Stimulated activated CD4-positive, alpha-beta T cell treated with anti-CD3 and anti-CD28 coated beads, Interleukin-1b, Interleukin-23, amount 100 ng/mL, for 48 hours (primary cell): ENCODE measurements at places on chromosomes 1 and 21.

- DNase-seq, result no peak
Observed at GRCh38 chr1:79726321-79726720, 719.8 kb upstream of the ADGRL4 start.

DNA sequence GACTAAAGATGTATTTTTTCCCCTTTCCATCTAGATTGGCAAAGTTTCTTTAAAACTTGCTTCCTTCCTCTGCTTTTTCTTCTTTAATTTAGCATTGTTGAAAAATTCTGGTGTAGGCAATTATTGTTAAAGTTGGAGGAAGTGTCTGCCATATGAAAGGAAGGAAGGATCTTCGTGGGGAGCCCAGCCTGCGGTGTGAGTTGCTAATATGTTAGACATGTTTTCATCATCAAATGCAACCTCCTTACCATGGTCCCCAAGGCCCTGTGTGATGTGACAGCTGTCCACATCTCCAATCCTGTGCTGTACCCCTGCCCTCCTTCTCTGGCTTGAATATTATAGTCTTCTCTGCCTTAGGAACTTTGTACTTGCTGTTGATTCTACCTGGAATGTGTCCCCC is 81.0 kb upstream of the ZBTB18 start:
- DNase-seq, result no peak

GRCh38 chr1:7608628-7609305 is 162.3 kb upstream of the VAMP3 start:
- no peak for DNase-seq

- no peak for DNase-seq
Observed at GRCh38 chr21:17114045-17114444, 398.8 kb upstream of the CXADR start.

DNA sequence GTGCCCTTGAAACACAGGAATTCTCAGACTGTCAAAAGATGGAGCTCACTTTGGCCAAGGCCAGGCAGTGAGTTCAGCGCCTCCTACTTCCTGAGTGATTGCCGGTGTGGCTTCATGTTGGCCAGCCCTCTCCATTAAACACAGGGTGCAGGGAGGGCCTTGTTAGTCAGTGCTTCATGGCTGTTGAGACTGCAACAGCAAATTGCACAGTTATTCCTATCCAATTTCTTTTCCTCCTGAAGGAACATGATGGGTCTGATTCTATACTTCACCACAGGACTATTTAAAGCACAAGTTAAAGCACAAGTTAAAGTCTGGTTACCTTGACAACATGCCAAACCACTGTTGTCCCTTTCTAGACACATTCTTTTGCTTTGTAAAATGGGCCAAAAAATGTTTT is 156.6 kb downstream of the SIPA1L2 start:
- no peak for DNase-seq

DNA sequence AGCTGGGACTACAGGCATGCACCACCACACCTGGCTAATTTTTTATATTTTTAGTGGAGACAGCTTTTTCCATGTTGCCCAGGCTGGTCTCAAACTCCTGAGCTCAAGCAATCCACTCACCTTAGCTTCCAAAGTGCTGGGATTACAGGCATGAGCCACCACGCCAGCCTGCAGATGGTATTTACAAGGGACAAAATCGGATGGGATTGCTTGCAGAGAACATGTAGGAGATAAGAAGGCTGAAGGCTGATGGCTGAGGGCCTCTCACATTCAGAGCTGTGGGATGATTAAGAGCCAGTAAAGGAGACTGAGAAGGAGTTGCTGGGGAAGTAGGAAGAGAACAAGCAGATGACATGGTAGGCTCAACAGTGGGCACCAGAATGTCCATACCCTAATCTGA is 24.0 kb upstream of the QSOX1 start:
- no peak for DNase-seq

DNA sequence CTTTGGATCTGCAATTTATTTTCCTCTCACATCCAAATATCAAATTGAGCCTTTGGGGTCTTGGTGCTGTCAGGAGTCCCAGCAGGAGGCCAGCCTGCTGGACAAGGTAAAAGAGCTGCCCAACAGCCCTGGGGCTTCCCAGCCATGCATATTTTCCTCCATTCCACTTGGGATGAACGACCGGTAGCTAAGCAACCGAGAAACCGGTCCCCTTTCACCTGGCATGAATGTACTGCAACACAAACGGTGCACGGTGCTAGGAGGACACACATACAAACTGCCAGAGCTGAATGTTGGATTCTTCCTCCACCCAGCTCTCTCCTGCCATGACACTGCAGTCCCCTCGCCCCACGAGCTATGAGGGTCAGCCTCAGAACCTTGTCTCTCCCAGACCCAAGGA is 42.7 kb downstream of the BCAR3 start:
- no peak for DNase-seq

- no peak for DNase-seq
Observed at GRCh38 chr1:228226141-228226874, 18.5 kb downstream of the OBSCN start.

DNA sequence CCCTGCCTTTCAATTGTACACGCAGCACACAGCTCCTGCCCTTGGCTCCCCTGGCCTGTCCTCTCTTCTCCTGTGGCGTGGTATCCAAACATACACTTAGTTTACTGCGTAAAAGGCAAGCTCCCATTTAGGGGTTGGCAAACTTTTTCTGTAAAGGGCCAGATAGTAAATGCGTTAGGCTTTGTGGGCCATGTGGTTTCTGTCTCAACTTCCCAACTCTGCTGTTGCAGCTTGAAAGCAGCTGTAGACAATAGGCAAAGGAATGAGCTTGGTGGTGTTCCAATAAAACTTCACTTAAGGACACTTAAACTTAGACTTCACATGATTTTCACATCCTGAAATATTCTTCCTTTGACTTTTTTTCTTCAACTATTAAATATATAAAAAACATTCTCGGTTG is 63.3 kb downstream of the RHOU start:
- DNase-seq, result no peak

DNA sequence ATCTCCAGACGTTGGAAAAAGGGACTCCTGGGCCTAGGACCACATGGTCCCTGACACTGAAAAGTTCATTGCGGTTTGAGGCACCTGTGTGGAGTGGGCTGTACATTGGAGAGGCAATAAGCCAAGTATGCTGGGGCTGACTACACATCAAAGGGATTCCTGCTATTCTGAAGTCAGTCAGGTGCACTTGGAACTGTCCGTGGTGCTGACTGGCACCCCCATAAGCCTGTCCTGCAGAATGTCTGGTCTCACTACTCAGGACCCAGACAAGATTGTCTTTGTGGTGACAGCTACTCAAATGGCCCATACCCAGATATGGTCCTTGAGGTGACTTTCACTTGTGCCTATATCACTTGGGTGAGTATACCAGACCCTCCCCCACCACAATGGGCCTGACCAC is 150.6 kb downstream of the RWDD3 start:
- DNase-seq, result peak; percentile 3

GRCh38 chr1:54276617-54277450 is 76.9 kb downstream of the MRPL37 start:
- no peak for DNase-seq

- DNase-seq, result no peak
Observed at GRCh38 chr1:244065960-244066388, 14.9 kb downstream of the ZBTB18 start.

GRCh38 chr21:41419921-41420862 is 5.8 kb upstream of the MX1 start:
- DNase-seq, result peak; percentile 34

GRCh38 chr1:235892202-235892601 is 25.5 kb upstream of the LYST start:
- DNase-seq, result no peak

- DNase-seq, result no peak
Observed at GRCh38 chr21:22763442-22763841, 1765.2 kb downstream of the NCAM2 start.

DNA sequence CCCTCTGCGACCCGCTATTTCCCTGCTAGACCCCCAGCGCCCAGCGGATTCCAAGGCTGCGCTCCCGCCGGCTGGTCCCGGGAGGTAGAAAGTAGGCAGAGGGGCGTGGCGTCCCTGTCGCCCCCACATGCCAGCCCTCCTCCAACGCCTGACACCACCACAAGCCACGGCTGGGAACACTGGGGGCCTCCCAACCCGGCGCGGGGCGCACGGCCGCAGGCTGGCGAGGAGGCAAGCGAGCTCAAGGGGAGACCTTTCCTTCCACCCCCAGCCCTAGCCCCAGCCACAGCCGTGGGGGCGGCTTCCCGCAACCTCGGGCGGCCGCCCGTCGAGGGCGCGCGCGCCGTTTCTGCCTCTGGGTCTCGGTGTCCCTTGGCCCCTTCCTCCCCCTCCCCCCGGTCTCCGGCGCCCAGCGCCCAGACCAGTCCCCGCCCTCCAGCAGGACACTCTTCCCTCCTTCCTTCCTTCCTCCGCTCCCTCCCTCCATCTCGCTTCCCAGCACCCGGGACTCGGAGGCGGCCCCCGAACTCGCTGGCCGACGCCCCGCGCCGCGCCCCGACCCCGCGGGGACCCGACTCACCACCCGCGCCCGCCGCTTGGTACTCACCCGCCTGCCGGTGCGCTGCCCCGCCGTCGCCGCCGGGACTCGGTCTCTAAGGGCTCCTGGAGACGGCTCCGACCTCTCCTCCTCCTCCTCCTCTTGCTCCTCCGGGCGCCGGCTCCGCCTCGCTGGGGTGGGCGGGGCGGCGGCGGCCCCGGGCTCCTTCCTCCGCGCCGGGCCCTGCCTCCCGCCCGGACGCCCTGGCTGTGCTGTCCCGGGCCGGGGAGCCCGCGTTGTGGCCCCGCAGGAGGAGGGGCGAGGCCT is at the start of gene GNG12:
Gene GNG12 (minus strand): TSS at position 731 of the 865 bp plus-strand sequence. CDS start 125,781 bp downstream, outside the sequence.
- DNase-seq, result peak; percentile 16

DNA sequence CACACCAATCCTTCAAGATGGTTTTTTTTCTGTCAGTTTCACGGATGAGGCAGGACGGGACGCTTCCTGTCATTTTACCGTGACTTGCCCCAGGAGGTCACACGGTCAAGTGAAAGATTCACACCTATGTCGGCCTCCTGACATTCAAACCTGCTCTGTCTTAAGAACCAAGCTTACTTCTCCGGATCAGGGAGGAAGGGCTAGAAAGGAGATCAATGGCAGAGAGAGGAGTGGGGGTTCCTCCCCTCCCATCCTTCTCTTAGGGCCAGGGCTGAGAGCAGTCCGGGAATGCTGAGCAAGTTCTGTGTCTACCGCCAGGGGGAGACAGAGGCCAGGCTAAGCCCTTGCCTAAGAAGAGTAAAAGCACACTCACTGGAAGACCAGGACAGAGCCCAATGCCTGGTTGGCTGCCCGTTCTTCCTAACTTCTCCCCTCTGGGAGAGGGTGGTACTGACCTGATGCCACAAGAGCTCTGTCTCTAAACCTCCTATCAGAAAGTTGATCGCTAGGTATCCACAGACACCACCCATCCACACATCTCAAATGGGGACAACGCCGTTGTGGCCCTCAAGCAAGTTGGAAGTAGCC is 1.1 kb upstream of the PPM1J start:
- DNase-seq, result peak; percentile 78

GRCh38 chr1:231693361-231694074 is 66.9 kb downstream of the DISC1 start:
- DNase-seq, result no peak

GRCh38 chr1:185058876-185059275 is 13.5 kb downstream of the RNF2 start:
- no peak for DNase-seq

- no peak for DNase-seq
Observed at GRCh38 chr1:225453797-225454648, 26.2 kb upstream of the LBR start.

GRCh38 chr1:248853663-248854375 is 5.1 kb downstream of the ZNF692 start:
- DNase-seq, result no peak

DNA sequence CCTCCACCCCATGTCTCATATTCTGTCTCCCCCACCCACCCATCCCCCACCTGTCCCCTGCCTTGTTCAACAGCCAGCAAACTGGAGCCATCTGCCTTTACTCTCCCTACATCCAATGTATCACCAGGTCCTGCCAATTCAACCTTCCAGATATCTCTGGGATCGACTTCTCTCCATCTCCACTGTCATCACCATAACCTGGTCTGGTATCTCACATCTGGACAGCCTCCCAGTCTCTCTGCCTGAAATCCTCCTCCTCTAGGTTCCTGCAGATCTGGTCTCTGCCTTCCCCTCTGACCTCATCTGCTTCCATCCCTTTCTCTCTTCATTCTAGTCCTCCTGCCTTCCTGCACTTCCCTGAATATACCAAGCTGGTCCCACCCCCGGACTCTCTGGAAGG is 22.2 kb upstream of the CDCA8 start:
- DNase-seq, result no peak

GRCh38 chr21:45128613-45129188 is 54.3 kb downstream of the ADARB1 start:
- peak; percentile 77 for DNase-seq

GRCh38 chr1:207002724-207003146 is 29.8 kb downstream of the C1orf116 start:
- no peak for DNase-seq

DNA sequence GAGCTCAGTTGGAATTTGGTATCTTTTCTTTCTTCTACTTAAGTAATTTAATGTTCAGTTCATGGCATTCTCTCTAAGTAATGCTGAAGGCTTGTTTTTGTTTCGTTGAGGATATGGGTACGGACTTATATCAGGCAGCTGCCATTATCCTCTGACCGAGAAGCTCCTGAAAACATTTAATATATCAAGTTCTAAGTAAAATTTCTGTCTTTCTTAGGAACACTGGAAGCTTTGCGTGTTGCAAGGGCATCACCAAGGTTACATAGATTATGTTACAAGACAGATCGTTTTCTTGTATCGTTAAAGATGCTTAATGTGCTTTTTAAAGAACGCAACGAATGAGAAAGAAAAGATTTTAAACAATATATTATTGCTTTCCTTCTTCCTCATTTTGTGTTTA is 1.0 kb upstream of the GALNT2 start:
- no peak for DNase-seq

DNA sequence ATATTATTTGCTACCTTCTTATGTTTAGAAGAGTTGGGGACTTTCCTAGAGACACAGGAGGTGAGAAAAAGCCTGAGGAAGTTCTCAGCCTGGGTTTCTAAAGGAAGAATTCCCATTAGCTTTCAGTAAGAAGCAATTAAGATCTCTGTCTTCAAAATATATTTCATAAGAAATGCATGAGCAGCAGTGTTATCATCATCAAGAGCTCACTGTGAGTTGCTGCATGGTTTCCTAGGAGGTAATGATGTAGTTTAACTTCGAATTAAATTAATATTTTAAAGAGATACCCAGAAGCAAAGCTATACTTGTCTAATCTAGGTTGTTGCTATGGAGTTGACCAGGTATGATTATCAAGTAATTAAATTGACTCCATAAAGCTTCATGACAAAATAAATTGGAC is 5.7 kb upstream of the POGZ start:
- DNase-seq, result no peak
